Fibroblast of skin of abdomen (primary cell): ENCODE measurements at places on chromosomes 7 and 10.

- DNase-seq: peak; percentile 97
Observed at GRCh38 chr7:93043385-93043985, 74.3 kb downstream of the SAMD9 start.

DNA sequence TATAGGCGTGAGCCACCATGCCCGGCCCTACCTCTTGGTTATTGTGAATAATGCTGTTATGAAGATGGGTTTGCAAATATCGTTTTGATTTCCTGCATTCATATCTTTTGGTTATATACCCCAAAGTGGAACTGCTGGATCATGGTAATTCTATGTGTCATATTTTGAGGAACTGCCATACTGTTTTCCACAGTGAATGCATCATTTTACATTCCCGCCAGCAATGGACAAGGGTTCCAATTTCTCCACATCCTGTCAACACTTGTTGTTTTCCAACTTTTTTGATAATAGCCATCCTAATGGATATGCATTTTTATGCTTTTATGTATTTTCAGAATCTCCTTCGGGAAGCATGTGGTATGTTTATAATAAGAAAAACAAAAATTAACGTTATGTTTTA lies 128.2 kb downstream of the KCNMA1 start:
- no peak for DNase-seq

DNA sequence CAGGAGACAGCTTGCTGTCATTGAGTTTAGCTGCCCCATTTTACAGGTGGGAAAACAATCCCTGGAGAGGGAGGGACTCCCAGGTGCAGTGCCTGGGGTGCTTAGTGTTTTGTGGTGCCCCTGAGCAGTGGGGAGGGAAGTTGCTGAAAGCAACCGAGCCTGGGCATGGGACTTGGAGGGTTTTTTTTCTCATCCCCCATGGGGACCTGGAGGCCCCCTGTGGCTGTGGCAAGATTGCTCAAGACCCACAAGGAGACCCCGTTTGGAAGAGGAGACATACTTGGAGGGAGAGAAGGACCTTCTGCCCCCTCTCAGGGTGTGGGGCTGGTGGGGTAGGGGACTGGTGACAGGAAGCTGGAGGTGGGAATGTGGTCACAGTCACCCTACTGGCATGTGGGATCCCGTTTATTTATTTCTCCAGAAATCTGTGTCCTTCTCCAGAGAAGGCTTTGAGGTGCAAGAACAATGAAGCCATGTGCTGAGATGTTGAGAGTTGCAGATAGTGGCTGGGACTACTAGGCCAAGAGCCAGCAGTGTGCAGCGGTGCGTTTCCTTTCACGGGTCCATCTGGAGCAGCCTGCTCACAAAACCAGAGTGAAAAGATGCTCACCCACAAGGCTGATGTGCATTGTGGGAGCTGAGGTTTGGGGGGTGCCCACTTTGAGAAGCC lies 21.5 kb downstream of the ZMIZ1 start:
- peak; percentile 36 for DNase-seq

DNA sequence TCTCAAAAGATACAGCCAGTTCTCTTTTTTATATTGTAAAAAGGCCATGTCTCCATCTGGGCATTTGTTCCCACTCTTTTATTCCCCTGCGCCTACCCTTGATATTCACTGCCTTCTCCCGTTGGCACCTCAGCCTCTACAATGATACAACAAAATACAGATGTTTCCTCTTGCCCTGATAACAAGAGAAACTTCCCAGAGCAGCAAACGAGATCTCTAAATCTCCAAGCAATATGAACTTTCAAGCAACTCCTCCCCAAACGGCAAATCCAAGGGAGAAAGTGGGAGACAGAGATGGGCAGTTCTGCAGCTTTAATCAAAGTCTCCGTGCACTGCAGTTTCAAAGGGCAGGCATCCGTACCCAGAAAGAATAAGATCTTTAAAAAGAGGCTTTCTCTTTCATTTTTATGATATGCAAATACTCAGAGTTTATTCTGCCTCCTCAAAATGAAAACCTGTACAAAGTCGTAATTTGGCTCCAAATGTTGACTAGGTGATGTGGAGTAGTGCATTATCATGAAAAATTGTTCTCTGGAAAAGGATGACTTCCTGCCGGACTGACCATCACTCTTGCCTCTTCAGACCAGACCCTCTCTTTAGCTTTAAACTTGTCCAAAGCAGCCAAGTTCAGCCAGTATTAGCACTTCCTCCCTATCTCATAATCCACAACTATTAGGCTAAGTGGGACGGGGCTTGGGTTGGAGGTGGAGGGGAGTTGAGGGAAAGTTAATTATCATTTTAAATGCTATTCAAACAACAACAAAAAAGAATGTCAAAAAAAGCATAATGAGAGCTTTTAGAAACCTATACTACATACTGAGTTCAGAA lies 682 bp downstream of the HGF start:
- DNase-seq: no peak

DNA sequence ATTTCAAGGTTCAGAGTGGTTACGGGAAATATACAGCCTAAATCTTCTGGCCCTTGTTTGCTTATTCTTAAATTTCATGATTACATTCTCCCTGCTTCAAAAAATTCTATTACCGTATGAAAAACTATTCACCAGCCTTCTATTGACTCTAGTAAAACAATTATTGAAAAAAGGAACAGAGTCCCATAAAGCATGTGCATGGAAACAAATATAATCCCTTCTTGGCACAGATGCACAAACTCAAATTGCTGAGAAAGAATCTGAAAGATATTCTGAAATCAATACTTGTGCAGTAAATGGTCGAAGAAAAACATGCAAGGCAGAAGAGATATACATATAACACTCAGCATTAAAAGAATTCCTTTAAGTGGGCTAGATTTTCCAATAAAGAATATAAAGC lies 83.6 kb downstream of the LRRN3 start:
- no peak for DNase-seq

DNA sequence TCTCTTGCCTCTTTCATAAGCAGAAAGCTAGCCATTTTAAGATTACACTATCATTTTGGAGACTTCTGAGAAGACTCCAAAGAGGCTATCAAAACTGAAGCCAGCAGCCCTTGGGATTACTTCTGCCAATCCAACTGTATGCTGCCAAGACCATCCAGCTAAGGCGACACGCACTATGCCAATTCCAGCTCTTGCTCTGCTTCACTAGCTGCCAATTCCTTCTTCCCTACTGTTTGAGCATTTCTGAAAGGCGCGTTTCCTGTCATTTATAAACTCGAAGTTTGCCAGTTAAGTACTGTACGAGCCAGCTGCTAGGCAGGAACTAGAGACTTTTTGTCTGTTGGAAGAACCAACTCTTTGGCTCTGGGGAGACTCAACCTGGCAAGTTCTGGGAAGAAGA lies 36.5 kb downstream of the MALSU1 start:
- no peak for DNase-seq

- no peak for DNase-seq
Observed at GRCh38 chr10:1572519-1573333, 164.6 kb downstream of the ADARB2 start.

DNA sequence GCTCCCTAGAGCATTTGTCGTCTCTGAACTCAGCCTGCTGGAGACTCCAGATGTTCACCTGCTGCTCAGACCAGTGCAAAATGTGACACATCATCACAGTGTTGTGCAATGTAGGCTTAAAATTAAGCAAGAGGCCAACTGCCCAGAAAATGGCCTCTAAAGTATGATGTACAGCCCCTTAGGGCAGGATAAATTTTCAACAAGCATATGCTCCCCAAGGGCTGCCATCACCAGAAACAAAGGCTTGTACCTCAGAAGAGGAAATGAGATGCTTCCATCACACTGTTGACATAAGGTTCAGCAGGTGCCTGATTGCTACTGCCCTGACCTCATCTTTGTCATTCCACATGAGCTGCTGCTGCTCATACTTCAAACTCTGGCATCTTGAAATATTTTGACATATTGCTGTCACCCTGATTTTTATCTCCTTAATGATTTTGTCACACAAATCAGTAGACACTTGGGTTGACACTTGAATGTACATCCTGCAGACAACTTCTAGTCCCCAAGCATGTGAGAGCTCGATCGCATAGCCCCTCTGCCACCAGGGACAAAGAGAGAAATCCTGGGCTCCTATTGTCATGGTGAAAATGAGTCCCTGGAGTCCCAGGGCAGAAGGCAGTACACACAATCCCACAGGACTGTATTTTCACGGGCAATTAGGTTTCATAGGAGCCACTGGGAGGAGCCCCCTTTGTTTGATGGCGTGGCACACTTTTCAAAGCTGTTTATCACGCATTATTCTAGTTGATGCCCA lies 219.7 kb upstream of the STK17A start:
- peak; percentile 18 for DNase-seq

GRCh38 chr10:116737627-116738327 lies 4.6 kb downstream of the HSPA12A start:
- DNase-seq: no peak

- DNase-seq: no peak
Observed at GRCh38 chr10:18650404-18650997, 886 bp downstream of the NSUN6 start.

DNA sequence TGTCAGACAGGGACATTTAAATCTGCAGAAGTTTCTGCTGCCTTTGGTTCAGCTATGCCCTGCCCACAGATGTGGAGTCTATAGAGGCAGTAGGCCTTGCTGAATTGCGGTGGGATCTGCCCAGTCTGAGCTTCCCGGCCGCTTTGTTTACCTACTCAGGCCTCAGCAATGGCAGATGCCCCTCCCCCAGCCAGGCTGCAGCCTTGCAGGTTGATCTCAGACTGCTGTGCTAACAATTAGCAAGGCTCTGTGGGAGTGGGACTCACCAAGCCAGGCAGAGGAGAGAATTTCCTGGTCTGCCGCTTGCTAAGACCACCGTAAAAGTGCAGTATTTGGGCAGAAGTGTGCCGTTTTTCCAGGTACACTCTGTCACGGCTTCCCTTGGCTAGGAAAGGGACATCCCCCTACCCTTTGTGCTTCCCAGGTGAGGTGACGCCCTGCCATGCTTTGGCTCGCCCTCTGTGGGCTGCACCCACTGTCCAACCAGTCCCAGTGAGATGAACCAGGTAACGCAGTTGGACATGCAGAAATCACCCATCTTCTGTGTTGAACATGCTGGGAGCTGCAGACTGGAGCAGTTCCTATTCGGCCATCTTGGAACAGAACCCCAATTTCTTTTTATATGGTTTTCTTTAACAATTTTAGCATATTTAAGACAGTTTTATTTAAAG lies 28.4 kb upstream of the VWDE start:
- DNase-seq: no peak

GRCh38 chr7:31002256-31002655 lies 38.5 kb downstream of the GHRHR start:
- peak; percentile 60 for DNase-seq

DNA sequence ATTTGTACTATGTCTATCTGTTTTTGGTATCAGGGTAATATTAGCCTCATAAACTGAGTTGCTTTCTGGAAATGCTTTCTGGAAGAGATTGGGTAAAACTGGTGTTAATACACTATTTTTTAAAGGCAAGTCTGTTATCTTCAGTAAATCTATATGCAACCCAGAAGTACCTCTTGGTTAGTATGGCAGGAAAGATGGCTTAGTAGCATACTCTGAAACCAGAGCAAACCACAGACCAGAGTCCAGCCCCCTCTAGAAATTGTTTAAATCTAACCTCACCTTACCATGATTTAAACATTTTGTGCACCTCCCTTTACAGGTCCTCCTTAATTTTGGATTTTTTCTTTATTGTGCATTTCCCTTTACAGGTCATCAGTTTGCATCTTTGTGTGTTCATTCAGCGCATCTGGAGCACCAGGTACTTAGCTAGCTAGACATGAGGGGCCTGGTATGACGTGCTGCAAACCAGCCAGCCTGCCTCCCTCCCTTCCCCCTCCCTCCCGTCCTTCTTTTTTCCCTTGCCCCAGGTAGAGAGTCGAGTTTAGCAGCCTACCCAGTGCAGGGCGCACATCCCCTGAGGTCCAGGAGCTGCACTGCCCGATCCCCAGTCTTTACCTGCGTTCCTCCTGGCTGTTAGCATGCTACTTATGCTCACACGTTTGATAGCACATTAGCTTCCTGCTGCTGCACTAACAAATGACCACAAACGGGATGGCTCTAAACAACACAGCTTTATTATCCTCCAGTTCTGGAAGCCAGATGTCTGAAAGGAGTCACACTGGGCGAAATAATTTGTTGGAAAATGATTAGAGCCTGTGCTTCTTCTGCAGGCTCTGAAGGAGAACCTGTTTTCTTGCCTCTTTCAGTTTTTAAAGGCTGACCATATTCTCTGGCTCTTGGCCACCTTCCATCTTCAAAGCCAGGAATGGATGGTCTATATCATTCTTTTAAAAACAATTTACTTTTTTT lies 299.9 kb upstream of the HABP2 start:
- DNase-seq: peak; percentile 10

GRCh38 chr7:7751243-7752092 lies 33.1 kb upstream of the RPA3 start:
- no peak for DNase-seq

- no peak for DNase-seq
Observed at GRCh38 chr7:78212476-78213060, 414.0 kb downstream of the PHTF2 start.

- DNase-seq: no peak
Observed at GRCh38 chr10:45373576-45374349, at the start of gene ALOX5. TSS of gene ALOX5 (plus strand) at chr10:45374216. CDS start at chr10:45374280, 64 bp downstream.

GRCh38 chr10:59106441-59106840 lies 70.0 kb upstream of the PHYHIPL start:
- no peak for DNase-seq

- DNase-seq: peak; percentile 55
Observed at GRCh38 chr10:63466144-63466935, 563 bp upstream of the JMJD1C start.

GRCh38 chr10:11684717-11685645 lies 57.2 kb upstream of the ECHDC3 start:
- DNase-seq: peak; percentile 68

- DNase-seq: peak; percentile 99
Observed at GRCh38 chr7:29622335-29623265, 59.0 kb downstream of the PRR15 start.

DNA sequence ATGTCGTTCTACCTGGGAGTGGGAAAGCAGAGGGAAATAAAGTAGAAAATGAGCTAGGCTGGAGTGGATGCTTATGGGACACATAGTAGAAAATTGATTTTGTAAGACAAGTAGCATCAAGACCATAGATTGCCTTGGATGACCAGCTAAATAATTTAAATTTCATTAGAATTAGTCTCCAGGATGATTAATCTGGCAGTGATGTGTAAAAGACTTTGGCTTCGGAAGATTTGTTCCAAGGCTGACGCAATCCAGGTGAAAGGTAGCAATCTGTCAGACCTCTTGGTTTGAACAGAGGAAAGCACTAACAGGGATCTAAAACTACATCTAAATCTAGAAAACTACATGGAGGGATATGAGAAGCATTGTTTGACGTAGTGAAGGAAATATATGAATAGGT lies 236.5 kb downstream of the ARL4A start:
- DNase-seq: no peak

- no peak for DNase-seq
Observed at GRCh38 chr7:127154958-127155357, 97.8 kb downstream of the GRM8 start.

GRCh38 chr10:96632974-96633710 lies 46.3 kb upstream of the TM9SF3 start:
- DNase-seq: no peak
